ENCODE measurements at places on chromosomes 2 and 18.

- no peak for DNase-seq
Observed at GRCh38 chr18:26646901-26647300, 98.5 kb upstream of the KCTD1 start.

- DNase-seq: peak; percentile 56
Observed at GRCh38 chr18:68267583-68267982, 447.3 kb downstream of the TMX3 start.

GRCh38 chr2:240103136-240103535, 33.0 kb downstream of the COPS9 start:
- no peak for DNase-seq

GRCh38 chr2:124988794-124989193, 963.7 kb downstream of the CNTNAP5 start:
- no peak for DNase-seq

GRCh38 chr2:106580241-106580640, 93.1 kb downstream of the CD8B2 start:
- DNase-seq: no peak

GRCh38 chr18:52334896-52335295, 5.1 kb upstream of the DCC start:
- no peak for DNase-seq

DNA sequence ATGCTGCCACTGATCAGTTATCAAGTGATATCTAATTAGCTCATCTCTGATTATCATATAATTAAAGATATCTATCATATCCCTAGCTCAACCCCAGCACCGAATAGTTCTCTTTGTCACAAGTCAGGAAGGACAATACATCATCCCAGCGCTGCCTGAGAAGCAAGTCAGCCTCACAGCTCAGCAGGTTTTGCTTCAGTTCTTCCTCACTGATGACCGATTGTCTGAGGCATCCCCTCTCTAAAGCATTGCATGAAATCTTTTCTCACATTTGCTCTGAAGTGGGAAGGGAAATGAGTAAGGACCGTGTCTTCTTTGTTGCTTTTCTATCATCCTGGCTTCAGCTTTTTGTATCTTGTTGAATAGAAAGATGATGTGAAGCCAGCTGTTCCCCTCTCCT, 247.9 kb downstream of the CMPK2 start:
- no peak for DNase-seq

GRCh38 chr18:60794802-60795201, 422.2 kb upstream of the MC4R start:
- DNase-seq: no peak

GRCh38 chr2:74747411-74748080, 86.4 kb upstream of the HK2 start:
- no peak for DNase-seq

DNA sequence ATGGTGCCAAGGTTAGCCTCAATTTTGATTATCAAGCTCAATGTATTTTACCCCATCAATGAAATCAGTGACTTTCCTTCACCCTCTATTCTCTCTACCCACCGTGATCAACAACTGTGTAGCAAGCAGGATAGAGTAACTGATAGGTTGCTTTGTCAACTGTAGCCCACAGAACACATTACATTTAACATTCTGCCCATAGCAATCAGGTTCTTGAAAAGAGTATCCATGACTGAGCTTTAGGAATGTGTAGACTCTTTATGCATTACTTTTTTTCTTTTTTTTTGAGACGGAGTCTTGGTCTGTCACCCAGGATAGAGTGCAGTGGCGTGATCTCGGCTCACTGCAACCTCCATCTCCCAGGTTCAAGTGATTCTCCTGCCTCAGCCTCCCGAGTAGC, 19.8 kb upstream of the VWA3B start:
- DNase-seq: no peak

DNA sequence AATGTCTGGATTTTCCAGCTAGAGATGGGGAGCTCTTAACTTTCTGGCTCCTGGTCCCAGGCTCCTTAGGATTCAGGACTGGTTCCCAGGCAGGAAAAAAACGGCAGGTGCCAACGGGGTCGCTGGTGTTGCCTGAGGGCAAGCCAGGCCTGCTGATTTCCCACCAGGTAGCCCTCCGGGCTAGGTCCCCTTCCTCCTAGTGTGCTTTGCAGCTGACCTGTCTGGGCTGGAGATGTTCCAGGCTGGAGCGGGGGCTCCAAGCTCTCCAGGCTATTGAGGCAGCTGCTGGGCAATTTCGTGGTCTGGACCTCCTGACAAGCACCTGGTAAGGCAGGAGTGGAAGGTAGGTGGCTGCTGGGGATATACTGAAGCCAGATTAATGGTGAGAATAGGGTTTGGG, 2.0 kb upstream of the MRPL53 start:
- DNase-seq: no peak

GRCh38 chr18:74069178-74070050, 78.2 kb downstream of the FBXO15 start:
- DNase-seq: no peak

- DNase-seq: no peak
Observed at GRCh38 chr2:224432003-224432579, 30.2 kb upstream of the FAM124B start.

DNA sequence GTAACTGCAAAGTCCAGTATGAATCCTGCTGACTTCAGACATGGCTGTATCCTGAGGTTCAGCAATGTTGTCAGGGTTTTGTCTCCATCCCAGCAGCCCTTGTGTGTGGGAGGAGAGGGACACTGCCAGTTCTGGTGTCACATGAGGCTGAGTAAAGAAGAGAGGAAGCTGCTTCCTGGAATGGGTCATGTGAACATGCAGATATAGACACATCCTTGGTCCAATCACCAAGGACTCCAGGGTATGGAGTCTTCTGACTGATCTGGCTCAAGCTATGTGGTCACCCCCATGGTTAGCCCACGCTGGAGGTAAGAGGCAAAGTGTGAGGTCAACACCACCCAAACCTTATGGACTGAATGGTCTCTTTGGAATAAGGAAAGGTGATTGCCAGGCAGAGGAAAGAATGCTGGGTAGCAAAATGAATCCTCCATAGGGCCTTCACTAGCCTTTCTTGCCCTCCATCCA, 134.4 kb upstream of the SLC1A4 start:
- DNase-seq: no peak

GRCh38 chr18:11020161-11020853, 129.1 kb downstream of the PIEZO2 start:
- no peak for DNase-seq

- DNase-seq: no peak
Observed at GRCh38 chr2:47842846-47843245, 59.9 kb downstream of the MSH6 start.

GRCh38 chr2:199581935-199582360, 124.2 kb upstream of the SATB2 start:
- DNase-seq: no peak

DNA sequence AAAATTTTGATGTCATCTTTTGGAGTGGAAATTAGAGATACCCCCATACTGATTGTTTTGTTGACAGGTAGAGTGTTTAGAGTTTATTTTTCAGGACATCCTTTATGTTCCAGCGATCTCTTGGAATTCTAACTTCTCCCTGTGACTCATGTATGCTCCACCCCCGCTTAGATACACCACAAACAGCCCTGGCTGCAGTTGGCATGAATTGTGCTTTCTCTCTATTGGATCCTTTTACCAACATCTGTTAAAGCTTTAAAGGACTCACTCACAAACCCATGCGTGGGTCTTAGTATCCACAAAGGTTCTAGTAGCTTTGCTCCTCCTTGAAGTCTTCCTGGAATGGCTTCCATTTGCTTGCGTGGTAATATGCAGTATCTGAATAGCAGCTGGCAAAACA, 409.5 kb upstream of the POU3F3 start:
- no peak for DNase-seq

- DNase-seq: peak; percentile 82
Observed at GRCh38 chr2:30113617-30114293, 33.1 kb upstream of the YPEL5 start.

DNA sequence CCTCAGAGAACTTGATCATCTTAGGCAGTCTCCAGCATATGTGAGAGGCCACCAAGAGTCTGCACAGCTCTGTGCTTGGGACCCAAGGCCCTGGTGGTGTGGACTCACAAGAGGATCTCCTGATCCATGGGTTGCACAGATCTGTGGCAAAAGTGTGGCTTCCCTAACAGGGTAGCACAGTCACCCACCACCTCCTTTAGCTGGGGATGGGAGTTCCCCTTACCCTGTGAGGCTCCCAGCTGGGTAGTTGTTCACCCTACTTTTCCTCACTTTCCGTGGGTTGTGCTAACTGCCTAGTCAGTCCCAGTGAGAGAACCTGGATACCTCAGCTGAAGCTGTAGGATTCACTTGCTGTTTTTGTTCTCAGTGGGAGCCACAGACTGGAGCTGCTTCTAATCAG, 123.7 kb downstream of the FTCDNL1 start:
- no peak for DNase-seq

DNA sequence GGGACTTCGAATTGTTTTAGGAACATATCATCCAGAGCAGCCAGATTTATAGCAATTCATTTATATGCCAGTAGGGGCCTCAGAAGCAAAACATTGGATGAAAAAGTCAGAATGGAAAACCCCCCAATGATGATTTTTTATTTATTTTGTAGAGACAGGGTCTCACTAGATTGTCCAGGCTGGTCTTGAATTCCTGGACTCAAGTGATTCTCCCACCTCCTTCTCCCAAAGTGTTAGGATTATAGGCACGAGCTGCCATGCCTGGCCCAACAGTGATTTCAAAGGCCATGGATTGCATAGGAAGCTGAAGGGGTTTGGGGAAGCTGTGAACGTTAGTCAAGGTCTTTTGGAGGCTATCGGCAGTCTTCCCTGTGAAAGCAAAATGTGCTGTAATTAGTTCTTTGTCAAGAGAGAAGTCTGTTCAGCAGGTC, 21.9 kb upstream of the MCFD2 start:
- no peak for DNase-seq

GRCh38 chr2:150467621-150467963, 19.9 kb downstream of the RND3 start:
- no peak for DNase-seq

GRCh38 chr18:23232331-23232730, 97.0 kb downstream of the CABLES1 start:
- DNase-seq: no peak

- DNase-seq: no peak
Observed at GRCh38 chr2:40201425-40201824, 250.5 kb downstream of the SLC8A1 start.

DNA sequence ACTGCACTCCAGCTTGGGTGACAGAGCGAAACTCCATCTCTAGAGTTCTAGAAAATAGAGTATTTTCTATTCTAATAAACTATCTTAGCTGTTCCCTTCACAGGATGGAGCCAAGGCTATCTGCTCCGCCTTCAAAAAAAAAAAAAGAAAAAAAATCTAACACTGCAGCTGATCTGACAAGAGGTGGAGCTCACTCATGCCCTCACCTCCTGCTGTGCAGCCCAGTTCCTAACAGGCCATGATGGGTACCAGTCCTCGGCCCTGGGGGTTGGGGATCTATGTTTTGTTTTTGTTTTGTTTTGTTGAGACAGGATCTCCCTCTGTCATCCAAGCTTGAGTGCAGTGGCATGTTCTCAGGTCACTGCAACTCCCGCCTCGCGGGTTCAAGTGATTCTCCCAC, 3.0 kb downstream of the WDSUB1 start:
- no peak for DNase-seq

DNA sequence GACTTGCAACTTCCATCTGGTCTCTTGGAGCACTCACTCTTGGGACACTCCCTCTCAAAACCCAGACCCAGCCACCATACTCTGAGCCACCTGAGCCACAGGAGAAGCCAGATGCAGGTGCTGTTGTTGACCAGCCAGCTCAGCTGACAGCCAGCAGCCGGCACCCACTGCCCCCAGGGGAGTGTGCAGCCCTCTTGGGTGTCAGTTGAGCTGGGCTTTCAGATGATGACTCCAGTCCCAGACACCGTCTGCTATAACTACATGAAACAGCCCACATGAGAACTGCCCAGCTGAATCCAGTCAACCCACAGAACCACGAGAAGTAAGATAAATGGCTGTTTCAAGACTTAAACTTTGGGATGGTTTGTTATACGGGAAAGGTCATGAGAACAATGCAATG, 10.7 kb upstream of the IGFBP2 start:
- no peak for DNase-seq

DNA sequence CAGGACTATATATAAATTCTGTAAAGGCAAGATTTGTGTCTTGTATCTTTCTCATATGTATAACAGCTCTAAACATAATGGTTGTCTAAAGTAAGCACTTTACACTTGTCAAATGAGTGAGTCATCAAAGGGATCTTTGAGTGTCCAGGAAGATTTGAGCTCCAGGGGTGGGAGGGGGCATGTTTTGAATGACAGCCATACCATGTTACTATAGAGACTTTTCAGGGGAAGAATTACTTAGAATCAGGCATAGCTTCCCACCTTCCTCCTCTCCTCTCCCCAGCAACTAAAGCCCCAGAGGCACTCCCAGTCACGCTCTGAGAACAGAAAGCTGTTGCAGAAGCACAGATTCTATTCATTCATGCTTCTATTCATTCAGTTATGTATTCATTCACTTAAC, 65.8 kb upstream of the ALK start:
- DNase-seq: no peak

- no peak for DNase-seq
Observed at GRCh38 chr2:36451512-36451911, 95.9 kb downstream of the CRIM1 start.

- no peak for DNase-seq
Observed at GRCh38 chr18:56204052-56204451, 434.3 kb downstream of the TXNL1 start.

DNA sequence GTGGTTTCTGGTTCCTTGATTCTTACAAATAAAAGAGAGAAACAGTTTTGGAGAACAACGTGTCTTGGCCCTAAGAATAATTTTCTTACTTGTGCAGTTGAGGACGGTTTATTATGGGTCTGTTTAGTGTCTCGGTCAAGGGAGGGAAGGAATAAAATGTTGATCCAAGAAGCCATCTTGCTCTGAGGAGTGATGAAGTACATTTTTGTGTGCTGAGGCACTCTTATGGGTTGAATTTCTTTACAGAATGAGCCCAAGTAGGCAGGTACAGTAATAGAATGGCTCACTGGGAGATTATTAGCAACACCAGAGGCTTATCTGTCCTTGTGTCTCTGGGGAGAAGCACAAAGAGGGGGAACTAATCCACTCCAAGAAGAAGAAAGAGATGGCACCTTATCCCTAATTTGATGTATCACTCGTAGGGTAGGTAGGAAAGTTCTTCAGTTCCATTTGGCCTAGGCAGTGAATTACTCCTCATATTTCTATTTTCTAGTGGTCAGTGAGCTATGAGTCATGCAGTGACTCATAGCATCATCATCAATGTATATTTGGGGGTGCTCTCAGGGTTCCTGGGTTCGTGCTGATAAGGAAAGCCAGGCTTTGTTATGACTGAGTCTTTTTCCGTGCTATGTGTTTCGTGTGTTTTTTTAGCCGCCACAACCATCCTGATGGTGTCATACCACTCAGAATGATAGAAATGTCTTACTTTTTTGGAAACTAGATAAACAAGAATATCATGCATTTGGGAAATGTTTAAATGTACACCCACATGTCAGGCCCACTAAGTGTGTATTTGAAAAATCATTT, 250.1 kb upstream of the CTAGE1 start:
- peak; percentile 98 for DNase-seq

- DNase-seq: no peak
Observed at GRCh38 chr18:44246001-44246400, 434.7 kb upstream of the SETBP1 start.

GRCh38 chr2:220509096-220509757, 881.8 kb downstream of the SLC4A3 start:
- no peak for DNase-seq

Measured in HS-27A (cell line).